Jurkat, Clone E6-1 (cell line): ENCODE measurements at places on chromosomes 5 and 9.

- no peak for DNase-seq
These were observed 137.8 kb upstream of the MAP1B start for GRCh38 chr5:71969460-71969859.

- DNase-seq: no peak
These were observed 333.7 kb downstream of the CWC27 start for GRCh38 chr5:65102371-65102975.

DNA sequence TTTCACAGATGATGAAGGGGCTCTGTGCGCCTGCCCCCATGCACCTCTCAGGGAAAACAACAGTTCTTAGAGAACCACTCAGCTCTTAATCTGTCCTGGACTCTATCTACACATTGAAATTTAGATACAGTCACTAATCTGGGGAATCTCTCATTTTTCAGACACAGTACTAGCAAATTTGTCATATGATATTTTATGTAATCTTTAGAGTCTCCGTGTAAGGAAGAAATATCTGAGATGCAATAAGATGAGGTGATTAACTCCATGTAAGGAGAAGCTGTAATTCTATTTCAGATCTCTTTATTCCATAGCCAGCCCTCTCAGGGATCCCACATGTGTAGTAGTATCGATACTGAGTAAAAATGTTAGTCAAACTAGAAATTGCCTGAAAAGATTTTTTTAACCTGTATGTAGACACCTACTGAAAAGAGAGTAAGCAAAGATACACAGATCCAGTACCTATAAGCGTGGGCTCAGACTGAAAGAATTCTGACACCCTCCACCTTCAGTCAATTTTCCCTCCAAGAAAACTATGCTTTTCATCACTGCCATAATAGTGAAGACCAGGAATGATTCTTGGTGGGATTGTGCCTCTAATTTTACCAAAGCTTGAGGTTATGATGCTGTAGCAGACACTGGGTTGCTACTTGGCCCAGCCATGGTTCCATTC, 279.6 kb upstream of the TMEM161B start:
- no peak for DNase-seq

DNA sequence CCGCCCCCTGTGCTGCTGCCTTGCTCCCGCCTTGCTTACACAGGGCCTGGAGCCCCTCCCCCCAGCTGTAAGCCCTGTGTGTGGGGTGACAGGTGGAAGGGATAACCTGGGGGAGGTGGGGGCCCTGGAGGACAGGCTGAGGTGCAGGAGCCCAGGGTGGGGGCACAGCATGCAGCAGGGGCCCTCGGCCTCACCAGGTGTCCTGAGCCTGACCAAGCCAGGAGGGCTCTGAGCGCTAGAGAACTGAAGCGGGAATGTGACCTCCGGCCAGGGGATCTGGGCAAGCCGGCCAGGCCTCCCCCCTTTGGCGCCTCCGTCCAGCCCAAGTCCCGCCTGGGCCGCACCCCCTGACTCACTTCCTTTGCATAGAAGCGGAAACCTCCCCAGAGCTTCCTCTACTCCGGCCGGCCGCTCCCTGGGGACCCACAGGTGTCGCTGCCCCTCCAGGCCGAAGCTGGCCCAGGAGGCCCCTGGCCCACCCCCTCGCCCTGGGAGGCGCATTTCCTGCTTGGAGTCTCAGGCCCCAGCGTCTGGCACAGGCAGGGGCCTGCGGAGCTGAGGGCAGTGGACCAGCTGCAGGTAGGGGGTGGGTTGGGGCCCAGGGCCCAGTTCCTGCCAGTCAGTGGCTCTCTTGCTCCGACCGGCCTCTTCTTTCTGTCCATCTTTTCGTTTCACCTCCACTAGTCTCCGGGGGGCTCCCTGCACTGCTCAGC, at the start of gene TOR4A:
Gene TOR4A (plus strand): TSS at position 398 of the 713 bp plus-strand sequence. CDS start 964 bp downstream, outside the sequence.
- no peak for DNase-seq

- DNase-seq: no peak
These were observed 24.4 kb downstream of the ANKRD33B start for GRCh38 chr5:10588109-10588775.

DNA sequence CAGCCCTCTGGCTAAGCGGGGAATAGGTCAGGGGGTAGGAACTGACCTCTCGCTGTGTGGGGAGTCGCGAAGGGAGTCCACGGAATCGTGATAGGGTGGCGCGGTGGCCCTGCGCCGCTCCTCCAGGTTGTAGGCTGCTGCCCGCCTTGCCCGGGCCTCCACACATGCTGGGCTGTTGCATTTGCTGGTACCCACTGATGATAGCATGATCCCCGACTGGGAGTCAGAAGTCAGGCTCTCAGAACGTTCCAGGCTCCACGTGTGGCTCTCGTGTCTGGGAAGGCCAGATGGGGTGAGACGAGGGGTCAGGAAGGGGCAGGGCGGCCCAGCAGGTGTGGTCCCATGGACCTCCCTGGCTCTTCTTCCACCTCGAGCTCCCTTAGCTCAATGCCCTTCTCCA, 56.0 kb downstream of the PSD2 start:
- DNase-seq: no peak

GRCh38 chr5:3912790-3913189, 317.2 kb downstream of the IRX1 start:
- DNase-seq: no peak
